ENCODE measurements at places on chromosomes 16 and 17.

DNA sequence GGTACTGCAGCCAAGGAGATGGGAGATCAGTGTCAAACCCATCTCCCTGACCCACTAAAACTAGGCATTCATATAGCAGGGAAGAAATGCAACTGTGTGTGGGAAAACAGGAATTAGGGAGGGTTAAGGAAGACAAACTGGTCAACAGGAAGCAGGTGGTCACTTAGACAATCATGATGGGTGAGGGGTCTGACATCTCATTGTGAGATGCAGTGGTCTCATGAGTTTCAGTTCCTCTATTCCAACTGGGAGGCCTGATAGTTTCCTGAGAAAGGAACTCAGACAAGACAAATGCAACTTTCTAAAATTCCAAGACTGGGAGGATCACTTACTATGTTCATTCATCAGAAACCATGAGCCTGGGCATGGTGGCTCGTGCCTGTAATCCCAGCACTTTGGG lies 361.4 kb upstream of the C16orf82 start:
- DNase-seq = no peak

DNA sequence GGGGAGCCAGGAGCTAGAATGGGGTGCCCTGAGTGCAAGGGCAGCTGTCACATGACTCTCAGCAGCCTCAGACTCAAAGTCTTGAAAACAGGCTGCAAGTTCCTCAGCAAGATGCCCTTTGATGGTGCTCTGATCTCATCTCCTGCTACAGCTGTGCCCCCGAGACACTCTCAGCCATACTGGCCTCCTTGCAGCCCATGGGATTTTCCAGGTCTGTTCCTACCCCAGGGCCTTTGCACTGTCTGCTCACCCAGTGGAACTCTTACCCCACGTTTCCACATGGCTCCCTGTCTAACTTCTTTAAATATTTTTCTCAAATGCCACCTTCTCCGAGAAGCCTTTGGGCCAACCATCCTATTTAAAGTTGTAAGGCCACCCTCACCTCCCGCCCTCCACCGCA lies 146.9 kb downstream of the C16orf95 start:
- no peak for DNase-seq

GRCh38 chr16:66705790-66706505 lies 9.4 kb upstream of the CMTM4 start:
- no peak for DNase-seq

- DNase-seq = no peak
These were observed 5.8 kb downstream of the ZG16B start for GRCh38 chr16:2835638-2836493.

GRCh38 chr16:19809121-19809635 lies 75.5 kb downstream of the GPRC5B start:
- DNase-seq = no peak

DNA sequence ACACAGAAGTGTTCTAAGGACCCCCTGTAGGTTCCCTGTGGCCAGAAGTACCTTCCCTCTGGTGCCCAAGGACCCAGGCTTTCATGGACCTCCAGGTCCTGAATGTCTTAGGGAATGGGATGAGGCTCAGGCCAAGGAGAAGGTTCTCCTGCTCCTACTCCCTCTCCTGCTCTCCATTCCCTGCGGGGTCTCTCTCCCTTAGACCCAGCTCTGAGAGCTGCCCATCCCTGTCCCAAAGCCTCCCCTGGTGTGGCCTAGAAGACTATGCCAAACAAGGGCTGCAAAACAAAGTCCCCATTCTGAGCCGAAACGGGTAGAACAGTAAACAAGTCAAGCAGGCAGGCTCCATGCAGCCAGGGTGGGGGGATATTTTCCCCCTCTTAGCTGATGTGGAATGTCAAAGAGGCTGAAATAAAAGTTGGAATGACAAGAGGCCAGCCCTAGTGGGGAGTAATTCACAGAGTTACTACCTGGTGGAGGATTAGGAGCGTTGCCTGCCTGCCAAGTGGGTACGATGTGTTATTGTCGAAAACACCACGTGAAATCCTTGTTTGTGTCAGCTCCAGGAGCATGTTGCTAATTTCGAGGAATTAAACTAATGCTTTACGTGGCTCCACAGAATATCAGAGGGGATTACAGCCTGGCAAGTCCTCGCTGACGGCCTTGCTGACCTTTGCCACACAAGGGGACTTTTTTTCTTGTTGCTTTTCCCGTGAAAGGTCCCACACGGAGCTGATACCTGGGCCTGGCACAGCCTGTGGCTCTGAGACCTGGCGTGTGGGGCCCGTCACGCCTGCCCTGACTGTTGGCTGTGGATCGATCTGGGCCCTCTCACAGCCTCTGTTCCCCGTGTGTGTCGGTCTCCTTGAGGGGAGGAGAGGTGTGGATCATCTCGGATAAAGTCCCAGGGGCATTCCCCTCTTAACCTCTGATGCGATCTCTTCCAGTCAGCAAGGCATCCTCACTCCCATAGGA lies 2.9 kb downstream of the WFIKKN2 start:
- no peak for DNase-seq

GRCh38 chr17:55295411-55296170 lies 30.8 kb downstream of the HLF start:
- DNase-seq = peak; percentile 51

DNA sequence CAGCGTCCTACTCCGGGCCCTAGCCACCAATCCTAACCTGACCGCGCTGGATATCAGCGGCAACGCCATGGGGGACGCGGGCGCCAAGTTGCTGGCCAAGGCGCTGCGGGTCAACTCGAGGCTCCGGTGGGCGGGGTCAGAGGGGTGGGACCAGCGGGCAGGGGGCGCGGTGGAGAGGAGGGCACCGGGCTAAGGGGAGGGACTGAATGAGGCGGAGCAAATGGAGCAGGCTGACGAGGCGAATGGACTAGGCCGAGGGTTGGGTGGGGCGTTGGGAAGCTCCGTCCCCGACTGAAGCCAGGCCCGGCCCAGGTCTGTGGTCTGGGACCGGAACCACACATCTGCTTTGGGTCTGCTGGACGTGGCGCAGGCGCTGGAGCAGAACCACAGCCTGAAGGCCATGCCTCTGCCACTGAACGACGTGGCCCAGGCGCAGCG lies 4.6 kb downstream of the CARMIL2 start:
- no peak for DNase-seq

DNA sequence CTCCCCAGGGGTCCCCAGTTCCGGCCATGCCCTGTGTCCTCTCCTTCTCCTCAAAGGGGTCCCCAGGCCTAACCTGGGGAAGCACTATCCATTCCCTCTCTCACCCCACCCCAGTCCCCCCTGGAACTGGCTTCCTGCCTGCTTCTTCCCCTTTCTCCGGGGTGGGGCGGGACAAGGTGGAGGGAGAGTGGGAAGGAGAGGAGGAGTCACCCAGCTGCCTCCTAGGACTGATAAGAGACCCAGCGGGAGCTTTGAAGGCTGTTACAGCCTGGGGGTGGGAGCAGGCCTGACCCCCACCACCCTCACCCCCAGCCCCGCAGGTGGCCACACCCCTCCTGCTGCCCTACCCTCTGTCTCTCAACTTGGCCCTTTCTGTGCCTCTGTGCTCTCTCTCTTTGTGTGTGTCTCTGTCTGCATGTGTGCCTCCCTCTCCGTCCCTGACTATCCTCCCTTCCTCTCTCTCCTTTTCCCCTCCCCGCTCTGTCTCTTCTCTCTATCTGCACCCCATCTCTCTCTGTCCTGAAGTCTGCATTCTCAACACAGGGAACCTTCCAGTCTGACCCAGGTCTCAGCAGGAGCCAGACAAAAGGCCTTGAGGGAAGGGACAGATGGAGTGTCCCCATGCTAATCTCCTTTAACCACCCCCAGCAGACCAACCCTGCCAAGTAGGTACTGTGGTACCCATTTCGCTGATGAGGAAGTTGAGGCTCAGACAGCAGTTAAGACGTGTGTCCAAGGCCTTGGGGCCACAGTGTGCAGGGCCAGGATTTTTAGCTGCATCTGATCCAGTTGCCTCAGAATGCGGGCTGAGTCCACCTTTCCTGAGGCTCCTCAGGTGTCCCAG lies 66.1 kb downstream of the RAB11FIP4 start:
- DNase-seq = no peak

DNA sequence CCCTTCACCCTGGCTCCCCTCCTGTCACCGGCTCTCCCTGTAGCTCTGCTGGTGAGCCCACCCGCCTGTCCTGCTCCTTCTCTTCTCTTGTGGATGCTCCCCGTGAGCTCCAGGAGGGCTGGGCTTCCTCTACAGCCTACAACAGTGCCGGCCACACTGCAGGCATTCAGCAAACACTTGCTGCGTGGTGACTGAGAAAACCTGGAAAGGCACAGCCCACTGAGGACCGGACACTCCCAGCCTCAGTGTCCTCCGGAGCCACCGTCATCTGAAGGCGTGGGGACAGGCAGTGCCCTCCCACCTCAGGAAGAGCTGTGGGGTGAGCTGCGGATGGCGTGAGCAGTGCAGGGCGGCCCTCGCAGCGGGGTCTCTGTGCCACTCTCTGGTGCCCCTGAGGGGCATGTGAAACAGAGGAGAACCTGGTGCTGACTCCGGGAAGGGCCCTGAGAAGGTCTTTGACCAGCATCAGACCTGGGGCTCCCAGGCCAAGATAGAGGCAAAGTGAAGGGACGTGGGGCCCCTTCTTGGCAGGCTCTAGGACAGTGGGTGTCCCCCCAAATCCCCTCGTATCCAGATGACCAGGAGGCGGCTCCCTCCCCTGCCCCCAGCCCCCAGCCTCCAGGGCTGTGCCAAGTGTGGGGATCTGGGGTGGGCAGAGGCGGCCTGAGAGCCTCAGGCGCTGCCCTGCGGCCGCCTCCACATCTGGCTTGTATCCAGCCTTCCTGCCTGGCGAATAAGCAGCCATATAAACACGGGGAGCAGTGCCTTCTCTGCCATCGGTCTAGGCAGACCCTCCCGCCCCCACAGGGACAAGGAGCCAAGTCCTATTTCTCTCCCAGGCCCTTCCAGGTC lies 44.0 kb upstream of the PABPN1L start:
- DNase-seq = no peak

GRCh38 chr16:5461574-5461973 lies 364.0 kb upstream of the EEF2KMT start:
- no peak for DNase-seq

DNA sequence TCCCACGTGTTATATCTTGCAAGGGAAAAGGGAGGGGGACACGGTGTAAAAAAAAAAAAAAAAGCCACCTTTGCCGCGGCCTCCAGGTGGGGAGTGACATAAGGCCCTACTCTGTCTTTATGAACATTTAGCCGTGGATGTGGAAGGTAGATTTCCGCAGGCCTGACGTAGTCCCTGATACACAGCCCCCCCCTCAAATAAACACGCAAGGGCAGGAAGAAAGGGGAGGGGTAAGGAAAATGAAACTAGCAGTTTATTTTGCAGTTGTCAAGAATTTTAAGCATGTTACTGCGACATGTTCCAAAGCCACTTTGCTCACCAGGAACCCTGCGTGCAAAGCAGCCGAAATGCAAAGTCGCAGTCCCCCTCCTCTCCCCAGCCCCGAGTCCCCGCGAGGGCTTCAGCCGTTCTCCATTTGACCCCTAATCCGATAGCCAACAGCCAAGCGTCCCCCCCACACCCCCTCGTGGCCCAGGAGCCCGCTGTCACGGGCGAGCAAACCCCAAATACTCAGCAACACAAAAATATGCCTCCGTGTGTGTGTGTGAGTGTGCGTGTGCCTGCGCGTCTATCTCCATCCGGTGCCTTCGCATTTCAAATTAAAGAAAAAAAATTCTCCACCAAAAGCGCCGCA lies 1.2 kb downstream of the CBX4 start:
- DNase-seq = no peak

DNA sequence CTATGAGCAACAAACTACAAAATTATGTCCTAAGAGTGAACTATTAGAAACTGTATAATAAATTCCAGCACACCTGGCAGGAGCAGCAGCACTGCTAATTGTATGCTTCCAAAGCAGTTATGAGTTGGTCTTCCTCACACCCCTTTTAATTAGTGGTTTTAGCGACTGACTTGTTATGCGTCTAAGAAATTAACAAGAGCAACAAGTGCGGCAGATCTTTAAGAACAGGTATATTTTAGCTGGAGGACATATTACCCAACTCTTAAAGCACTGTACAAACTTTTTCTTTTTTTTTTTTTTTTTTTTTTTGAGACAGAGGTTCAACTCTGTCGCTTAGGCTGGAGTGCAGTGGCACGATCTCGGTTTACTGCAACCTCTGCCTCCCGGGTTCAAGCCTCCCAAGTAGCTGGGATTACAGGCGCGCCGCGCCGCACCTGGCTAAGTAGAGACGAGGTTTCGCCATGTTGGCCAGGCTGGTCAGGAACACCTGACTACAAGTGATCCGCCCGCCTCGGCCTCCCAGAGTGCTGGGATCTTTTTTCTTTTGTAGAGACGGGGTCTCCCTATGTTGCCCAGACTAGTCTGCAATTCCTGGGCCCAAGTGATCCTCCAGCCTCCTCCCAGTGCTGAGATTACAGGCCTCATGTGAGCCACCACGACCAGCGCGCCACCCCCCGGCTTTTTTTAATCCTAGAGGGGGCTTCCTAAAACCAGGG lies 1.6 kb upstream of the FBXL20 start:
- no peak for DNase-seq

DNA sequence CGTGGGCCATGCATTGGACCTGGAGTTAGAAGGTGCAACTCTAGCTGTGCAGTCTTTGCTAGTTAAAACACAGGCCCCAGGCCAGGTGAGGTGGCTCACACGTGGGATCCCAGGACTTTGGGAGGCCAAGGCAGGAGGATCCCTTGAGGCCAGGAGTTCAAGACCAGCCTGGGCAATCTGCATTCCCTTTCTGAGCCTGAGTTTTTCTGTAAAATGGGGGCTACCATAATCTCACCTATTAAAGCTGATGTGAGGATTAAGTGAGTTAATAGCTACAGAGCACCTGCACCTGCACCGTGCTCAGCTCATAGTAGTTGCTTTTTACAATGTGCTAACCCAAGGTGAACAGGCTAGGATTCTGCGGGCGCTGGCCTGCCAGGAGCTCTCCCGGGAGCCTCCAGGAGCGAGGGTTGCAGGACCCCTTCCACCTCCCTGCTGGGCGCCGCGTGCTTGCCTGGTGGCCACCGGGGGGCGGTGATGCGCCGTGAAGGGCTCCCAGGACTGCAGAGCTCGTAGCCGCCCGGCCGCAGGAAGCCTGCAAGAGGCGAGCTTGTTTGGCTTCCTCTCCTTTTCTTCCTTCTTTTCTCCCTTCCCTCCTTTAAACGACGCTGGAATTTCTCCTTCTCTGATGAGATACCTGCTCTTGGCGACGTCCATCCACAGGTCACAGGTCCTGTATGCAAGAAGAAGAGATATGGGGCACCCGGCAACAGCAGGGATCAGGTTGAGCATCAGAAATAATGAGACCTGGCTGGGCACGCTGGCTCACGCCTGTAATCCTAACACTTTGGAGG lies 51.3 kb downstream of the ZFP90 start:
- no peak for DNase-seq

GRCh38 chr16:88886845-88887521 lies 20.5 kb upstream of the PABPN1L start:
- no peak for DNase-seq

GRCh38 chr16:58377932-58378331 lies 14.3 kb upstream of the GINS3 start:
- DNase-seq = no peak

GRCh38 chr16:4852221-4852872 lies 5.1 kb downstream of the UBN1 start:
- no peak for DNase-seq

- DNase-seq = no peak
These were observed 54.7 kb upstream of the PVALEF start for GRCh38 chr17:81110488-81111040.

DNA sequence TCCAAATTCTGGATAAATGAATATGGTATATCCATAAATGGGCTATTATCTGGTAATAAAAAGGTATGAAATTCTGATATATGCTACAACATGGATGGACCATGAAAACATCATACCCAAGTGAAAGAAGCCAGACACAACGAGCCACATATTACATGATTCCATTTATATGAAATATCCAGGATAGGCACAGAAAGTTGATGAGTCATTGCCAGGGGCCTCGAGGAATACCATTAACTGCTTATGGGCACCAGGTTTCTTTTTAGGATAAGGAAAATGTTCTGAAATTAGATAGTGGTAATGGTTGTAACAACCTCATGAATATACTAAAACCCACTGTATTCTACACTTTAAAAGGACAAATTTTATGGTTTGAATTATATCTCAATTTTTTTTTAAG lies 123.2 kb downstream of the PITPNC1 start:
- DNase-seq = no peak
